Hippocampal formation (tissue), 2 donors: ENCODE measurements at places on chromosomes 2 and 18.

DNA sequence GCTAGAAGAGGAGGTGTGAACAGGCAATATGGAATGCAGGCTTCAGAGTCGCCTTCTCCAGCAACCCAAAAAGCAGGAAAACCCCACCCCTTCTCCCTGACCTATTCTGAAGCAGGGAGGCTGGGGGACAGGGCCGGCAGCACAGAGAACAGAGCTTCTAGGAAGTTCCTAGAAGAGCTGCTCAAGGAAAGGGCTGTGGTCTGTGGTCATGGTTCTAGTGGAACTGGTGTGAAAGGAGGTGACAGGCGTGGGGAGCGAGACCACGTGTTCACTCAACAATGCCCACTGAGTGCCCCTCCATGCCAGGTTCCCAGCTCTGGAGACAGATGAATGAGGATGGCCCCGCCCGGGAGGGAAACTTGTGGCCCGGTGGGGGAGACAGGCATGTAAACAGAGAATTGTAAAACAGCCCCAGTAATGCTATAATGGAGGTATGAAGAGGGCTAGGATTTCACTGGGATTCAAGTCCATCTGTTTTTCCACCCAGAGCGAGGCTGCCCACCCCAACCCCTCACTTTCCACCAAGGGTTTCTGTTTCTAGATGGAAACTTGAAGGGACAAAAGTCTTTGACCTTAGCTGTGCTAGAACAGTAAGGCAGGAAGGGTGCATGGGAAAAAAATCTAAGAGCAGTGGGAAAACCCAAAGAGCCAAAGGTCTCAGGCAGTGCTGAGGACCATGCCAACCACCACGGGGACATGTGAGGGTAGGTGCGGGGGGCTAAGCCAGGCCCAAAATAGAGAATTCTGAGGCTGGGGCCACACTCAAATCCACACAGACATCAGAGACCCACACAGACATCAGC lies 71.8 kb downstream of the TNS1 start:
- DNase-seq: no peak

DNA sequence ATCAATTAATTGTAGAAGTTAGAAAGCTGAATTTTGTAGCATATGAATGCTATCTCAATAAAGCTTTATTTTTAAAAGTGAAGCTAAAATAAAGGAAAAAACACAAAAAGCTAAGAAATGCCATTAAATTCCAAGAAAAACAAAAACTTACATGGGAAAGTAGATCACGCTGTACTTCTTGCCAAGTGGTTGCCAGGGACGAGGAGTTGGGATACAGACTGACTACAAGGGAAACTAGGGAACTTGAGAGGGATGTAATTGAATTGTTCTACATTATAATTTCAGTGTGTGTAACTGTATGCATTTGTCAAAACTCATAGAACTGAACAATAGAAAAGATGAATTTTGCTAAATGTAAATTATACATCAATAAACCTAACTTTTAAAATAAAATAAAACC lies 108.1 kb downstream of the DYM start:
- no peak for DNase-seq

DNA sequence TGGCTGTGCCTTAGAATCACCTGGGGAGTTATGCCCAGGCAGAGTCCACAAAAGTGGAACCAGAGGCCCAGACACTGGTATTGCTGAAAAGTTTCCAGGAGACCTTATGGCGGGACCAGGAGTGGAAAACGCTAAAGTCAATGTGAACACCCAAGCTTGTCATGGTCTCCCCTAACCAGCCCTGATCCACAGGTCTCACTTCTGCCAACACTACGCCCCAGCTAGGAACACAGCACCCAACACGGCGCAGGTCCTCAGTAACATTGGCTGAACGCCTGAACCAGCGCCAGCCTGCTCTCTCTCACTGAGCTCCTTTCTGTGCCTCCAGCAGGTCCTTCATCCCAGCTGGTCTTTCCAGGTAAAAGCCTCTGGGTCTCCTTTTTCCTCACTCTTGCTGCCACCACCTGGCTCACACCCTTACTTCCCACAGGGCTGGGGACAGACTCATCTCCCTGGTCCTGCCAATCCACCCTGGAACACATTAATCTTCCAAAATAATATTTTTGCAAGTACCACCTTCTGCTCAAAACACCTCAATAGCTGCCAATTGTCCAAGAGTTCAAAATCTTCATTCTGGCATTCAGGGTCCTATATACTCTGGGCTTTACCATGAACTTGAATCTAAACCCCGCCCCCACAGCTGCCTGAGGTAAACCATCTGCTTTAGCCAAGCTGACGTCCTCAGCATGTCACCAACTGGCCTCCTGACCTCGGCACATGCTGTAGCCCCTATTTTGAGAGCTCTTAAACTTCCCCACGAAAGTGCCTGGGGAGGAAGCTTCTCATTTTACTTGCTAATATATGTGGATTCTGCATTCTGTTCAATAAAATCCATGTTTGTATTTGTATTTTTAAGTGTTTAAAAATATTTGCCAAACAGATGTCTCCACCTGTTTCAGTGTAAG lies 34.6 kb downstream of the ADCY3 start:
- DNase-seq: no peak

- DNase-seq: no peak
These were observed 285.7 kb upstream of the UBE2E3 start for GRCh38 chr2:180694445-180695421.

GRCh38 chr18:71238974-71239624 lies 950.3 kb downstream of the SOCS6 start:
- DNase-seq: no peak

DNA sequence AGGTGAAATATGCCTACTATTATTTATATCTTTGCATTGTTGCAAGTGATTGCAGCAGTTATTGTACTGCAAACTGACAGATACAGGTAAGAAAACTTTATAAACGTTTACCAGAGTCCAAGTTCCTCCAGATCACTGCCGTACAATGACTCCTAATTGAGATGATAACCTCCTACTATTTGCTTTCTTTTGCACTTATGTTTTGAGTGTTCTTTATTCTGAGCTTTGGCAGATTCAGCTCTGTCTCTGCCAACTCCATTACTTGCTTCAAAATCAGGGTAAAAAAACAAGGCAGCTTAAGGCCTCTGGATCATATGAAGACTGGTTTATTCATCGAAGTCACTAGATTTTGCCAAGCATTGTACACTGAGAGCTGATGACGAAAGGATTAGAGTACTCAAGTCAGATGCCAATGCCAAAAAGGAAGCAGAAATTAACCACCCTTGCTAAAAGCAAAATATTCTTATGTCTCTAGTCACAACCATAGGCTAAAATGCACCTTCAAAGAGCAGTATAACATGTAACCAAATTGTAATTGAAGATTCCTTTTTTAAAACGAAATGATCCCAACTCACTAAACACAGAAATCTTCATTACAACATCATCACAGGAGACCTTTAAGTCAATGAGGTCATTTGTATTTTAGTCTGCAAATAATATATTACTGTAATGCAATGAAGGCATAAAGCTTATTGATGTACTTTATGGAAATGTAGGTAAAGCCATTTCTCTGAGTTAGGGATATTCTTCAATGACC lies 10.5 kb upstream of the IKZF2 start:
- no peak for DNase-seq

DNA sequence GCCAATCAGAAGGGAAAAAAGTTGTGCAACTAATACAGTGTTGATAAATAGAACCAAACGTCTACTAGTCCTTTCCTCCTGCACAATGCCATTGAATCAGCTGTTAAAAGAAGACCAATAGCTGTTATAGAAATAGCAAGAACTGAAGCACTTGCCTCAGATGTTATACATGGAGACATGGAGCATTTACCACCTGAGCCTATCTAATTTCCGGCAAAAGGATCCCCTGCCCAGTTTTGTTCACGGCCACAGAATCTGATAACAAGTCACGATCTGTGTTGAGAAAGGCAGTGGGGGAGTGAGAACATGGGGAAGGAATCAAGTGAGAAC lies 285.4 kb downstream of the ZEB2 start:
- DNase-seq: no peak

- DNase-seq: no peak
These were observed 5.6 kb upstream of the HS6ST1 start for GRCh38 chr2:128324008-128324896.

- DNase-seq: no peak
These were observed 47.9 kb downstream of the BIRC6 start for GRCh38 chr2:32404691-32405090.

DNA sequence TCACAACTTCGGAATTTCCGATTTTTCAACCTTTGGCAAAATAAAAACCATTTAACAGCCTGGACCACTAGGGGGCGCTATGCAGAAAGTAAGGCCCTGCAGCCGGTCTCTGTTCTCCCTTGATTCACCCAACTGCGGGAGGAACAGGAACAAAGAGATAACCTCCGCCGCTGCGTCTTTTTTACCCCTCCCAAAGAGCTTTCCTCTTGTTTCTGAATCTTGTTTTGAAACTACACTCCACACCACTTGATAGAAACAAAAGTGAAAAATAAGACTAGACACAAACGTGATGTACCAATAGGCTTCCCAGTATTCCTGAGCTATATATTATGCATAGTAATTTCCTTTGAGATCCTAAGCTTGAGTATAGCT lies 231.2 kb downstream of the MYO3B start:
- DNase-seq: peak; percentile 49

GRCh38 chr18:57915248-57915647 lies 112.1 kb upstream of the ATP8B1 start:
- no peak for DNase-seq

GRCh38 chr2:203830304-203831055 lies 37.1 kb upstream of the CTLA4 start:
- no peak for DNase-seq

GRCh38 chr2:24336811-24337210 lies 23.5 kb downstream of the ITSN2 start:
- no peak for DNase-seq

DNA sequence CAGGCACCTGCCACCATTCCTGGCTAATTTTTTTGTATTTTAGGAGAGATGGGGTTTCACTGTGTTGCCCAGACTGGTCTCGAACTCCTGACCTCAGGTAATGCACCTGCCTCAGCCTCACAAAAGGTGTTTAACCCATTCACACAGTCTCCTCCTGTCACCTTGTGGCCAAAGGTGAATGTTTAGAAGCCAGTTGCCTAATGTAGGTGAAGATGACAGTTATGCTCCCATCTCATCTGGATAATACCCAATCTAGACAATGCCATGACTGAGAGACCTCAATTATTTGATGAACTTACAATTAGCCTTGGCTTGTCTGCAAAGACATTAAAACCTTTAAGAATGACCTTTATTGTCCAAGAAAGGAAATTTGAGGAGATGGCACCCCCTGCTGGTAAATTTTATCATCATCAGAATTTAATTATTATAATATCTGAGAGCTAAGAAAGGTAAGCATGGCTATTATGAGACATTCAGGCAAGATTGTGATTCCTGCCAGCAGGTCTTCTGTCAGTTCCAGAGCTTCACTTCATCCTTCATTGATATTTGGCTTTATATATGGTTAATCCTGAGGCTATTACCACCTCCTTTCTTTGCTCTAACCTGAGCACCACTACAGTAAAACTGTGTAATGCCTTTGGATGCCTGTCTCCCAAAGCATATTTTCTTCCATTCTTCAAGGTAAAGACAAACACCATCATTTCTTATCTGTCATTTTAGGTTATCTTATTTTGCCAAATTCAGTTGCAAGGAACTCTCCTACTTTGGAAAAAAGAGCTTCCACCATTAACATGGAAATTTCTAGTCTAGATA lies 117.6 kb downstream of the FAM124B start:
- DNase-seq: peak; percentile 22

GRCh38 chr2:128024816-128025215 lies 3.0 kb downstream of the SAP130 start:
- DNase-seq: no peak

DNA sequence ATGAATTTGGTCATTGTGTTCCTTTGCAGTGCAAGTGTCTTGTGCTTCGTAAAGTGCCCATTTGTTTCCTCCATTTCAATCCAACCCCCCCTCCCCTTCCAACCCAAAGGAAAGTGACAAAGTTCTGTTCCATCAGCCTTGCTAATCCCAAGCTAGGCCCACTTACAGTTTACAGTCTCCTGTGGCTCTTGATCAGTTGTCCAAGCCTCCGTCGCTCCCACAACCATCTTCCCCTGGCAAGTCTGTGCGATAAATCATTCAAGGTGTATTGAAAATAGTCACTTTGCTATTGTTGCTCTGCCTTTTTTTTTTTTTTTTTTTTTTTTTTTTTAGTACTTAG lies 6.5 kb downstream of the POU3F3 start:
- DNase-seq: peak; percentile 76

- no peak for DNase-seq
These were observed 74.2 kb downstream of the TNS1 start for GRCh38 chr2:217928324-217929181.

- DNase-seq: no peak
These were observed 76.6 kb downstream of the LRRC30 start for GRCh38 chr18:7307526-7307925.

GRCh38 chr18:33751613-33752221 lies 173.7 kb downstream of the ASXL3 start:
- DNase-seq: no peak

DNA sequence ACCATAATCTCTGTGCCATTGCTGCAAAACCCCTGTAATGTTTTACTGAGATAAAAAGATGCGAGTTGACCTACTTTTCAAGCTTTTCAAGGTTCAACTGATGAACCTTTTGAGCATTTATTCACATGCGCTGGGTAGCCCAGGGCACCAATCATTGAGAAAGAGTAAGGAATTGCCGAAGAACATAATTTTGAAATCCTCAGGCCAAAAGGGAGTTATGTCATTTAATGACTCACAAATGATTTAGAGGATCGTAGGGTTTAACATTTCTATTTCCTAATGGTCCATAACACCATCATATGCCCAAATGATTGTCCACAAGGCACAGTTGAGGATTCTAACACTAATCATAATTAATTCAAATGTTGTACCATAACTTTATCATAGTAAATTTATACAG lies 20.2 kb upstream of the DLX1 start:
- DNase-seq: no peak

DNA sequence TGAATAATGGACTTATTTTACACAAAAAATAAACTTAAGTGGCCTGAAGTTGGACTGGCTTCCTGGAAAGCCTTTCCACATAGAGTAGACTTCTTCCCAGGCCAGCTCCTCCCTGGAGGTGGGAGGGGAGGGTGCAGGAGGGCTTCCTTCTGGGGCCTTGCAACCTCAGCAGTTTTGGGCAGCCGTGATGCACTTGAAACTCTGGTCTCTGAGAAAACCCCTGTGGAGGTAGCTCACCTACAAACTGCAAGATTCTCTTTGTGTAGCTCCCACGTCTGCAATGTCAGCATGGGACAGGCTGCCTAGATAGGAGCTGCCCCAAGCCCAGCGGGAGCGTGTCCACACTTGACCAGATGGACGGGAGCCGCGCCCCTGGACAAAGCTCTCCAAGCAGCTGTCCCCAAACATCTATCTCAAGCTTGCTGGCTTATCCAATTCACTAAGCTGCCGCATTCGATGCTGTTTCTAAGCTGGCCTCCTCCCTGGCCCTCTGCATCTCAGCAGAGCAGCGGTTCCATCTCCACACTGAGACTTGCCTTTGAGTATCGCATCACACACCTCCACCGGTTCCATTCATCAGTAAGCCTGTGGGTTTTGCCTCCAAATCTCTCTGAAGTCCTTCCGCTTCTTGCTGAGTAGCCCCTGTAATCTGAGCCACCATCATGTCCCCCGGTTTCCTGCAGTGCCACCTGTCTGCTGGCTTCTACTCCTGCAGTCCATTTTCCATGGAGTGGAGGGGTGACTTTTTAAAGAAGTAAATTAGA lies 1.6 kb upstream of the LPIN1 start:
- DNase-seq: no peak
